ENCODE measurements at places on chromosomes 11 and 22. TPM values are rescaled to one million over a fixed set of nuclear protein-coding genes. Genes with fewer than 3 reads are reported as not detected.

- no peak for DNase-seq
These were observed 30.3 kb upstream of the NAP1L4 start for GRCh38 chr11:3022300-3022967.

- DNase-seq: no peak
These were observed 26.3 kb downstream of the OPCML start for GRCh38 chr11:133506023-133506422.

DNA sequence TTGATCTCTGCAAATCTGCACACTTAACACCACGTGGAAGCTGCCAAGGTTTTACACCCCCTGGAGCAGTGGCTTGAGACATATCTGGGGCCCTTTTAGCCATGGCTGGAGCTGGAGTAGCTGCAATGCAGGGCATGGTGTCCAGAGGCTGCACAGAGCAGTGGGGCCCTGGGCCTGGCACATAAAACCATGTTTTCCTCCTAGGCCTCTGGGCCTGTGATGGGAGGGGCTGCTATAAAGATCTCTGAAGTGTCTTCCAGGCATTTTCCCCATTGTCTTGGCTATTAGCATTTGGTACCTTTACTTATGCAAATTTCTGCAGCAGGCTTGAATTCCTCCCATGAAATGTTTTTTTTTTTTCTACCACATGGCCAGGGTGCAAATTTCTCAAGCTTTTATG lies 33.2 kb downstream of the CALCA start:
- no peak for DNase-seq

GRCh38 chr11:43788421-43788820 lies 92.2 kb upstream of the ALKBH3 start:
- peak; percentile 4 for DNase-seq

GRCh38 chr22:29798801-29799200 lies 31.6 kb downstream of the UQCR10 start:
- no peak for DNase-seq

OR4D5 gene
- total RNA-seq: not detected

DNA sequence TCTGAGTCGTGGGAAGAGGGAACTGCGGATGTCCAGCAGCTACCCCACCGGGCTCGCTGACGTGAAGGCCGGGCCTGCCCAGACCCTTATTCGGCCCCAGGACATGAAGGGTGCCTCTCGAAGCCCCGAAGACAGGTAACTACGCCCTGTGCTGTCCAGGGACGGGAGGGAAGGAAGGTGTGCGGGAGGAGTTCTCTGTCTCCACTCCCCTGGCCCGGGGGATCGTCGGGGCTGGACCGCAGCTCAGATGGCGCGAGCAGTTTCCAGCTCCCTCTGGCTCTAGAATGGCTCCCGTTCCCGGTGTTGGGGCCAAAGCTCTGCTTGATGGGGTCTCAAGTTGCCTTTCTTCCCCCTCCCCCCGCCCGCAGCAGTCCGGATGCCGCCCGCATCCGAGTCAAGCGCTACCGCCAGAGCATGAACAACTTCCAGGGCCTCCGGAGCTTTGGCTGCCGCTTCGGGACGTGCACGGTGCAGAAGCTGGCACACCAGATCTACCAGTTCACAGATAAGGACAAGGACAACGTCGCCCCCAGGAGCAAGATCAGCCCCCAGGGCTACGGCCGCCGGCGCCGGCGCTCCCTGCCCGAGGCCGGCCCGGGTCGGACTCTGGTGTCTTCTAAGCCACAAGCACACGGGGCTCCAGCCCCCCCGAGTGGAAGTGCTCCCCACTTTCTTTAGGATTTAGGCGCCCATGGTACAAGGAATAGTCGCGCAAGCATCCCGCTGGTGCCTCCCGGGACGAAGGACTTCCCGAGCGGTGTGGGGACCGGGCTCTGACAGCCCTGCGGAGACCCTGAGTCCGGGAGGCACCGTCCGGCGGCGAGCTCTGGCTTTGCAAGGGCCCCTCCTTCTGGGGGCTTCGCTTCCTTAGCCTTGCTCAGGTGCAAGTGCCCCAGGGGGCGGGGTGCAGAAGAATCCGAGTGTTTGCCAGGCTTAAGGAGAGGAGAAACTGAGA lies 1.4 kb downstream of the ADM start:
- DNase-seq: peak; percentile 24

- DNase-seq: no peak
These were observed 23.6 kb upstream of the CASP4 start for GRCh38 chr11:104991994-104992393.

CNTF gene
- total RNA-seq: 11.9 TPM

WBP2NL gene
- 4.7 TPM for total RNA-seq

OR10A2 gene
- total RNA-seq: not detected

PATE4 gene
- not detected for total RNA-seq

- no peak for DNase-seq
These were observed 123.9 kb upstream of the NARS2 start for GRCh38 chr11:78698612-78699011.

DNA sequence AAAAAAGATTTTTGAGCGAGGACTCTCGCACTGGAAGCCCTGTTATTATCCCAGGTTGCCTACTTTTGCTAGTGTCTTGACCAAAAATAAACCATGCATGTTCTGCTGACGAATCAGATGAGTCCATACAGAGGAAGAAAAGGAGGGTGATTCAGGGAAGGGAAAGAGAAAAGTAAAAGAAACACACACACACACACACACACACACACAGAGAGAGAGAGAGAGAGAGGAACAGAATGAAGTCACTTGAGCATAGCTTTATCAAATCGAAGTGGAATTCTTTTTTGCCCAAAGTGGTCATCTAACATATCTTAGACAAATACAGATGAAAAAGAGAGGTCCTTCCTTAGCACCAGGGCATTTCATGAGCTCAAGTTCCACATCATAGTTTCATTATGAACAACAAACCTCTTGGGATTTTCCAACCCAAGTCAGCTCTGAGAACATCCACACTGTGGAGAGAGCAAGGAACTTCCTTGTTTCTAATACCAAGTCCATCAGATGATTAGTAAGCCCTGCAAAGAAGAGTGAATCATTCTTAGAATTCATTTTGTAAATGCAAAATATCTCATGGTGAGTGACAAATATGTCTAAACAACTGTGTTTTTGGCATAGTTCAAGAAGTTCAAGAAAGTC lies 7.7 kb upstream of the MMP12 start:
- no peak for DNase-seq

DNA sequence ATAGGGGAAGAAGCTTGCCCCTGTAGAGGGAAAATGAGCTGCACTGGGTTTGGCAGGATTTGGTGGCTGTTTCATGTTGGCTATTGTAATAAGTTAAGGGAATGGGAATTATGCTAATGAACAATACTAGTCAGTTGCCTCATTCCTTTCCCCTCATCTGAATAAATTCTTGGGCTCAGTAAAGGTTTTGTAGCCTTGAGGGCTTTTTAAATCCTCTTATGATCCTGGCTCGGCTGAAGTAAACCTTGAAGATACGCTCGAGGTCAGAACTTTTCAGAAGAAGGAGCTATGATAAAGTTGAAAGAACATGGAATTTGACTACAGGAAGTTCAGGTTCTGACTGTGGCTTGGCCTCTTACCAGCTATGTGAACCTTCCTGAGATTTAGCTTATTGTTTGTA lies 448.7 kb downstream of the RAB38 start:
- DNase-seq: no peak

GRCh38 chr22:45067731-45068130 lies 57.9 kb upstream of the PHF21B start:
- DNase-seq: no peak

- DNase-seq: no peak
These were observed 2.1 kb upstream of the CARNS1 start for GRCh38 chr11:67413266-67413849.

DNA sequence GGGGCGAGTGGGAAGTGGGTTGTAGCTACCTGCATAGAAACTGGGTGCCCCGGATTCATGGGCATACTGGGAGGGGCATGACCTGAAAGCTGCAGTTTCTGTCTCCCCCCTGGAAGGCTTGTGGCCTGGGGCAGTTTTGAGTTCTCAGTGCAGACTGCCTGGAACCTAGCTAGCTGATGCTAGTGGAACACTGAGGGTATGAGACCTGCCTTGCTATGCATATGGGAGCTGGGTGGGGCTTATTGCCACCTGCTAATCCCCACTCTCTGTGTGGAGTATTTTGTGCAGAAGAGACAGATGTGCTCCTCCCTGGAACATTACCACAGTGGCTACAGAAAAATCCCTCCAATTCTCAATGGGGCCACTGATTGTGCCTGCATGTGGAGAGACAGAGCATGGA lies 11.7 kb upstream of the OR56B4 start:
- DNase-seq: no peak

DNA sequence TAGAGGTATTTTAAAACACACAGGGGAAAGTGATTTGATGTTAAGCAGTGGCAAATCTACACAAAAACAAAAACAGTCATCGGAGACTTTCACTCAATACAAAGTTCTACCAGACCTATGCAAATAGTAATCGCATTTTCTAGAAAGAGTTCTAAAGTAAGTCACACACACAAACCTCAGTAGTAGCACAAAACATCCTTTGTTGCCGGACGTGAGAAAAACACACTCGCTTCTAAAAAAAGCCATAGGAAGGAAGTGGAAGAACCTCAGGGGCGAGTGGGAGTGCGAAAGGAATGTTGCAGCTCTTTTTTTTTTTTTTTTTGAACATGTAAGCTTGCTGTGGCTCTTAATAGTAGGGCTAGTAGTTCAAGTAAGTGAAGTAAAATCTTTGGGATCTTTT lies 88.9 kb downstream of the MAML2 start:
- no peak for DNase-seq

APOBEC3B gene
- total RNA-seq: 1.1 TPM

DNA sequence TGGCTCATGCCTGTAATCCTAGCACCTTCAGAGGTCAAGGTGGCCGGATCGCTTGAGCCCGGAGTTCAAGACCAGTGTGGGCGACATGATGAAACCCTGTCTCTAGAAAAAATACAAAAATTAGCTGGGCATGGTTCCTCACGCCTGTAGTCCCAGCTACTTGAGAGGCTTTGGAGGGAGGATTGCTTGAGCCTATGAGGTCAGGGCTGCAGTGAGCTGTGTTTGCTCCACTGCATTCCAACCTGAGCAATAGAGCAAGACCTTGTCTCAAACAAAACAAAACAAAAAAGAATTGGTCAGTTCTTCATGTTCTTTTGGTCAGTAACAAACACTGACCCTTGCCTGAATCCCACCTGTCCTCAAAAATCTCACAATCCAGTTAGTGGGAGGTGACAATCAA lies 36.7 kb upstream of the VSTM5 start:
- no peak for DNase-seq

MOV10L1 gene
- 3.3 TPM for total RNA-seq

GGT5 gene
- total RNA-seq: 8.6 TPM

GRCh38 chr11:20112291-20113148 lies 47.8 kb downstream of the DBX1 start:
- DNase-seq: no peak

GRCh38 chr22:43969989-43970755 lies 14.9 kb downstream of the SAMM50 start:
- DNase-seq: no peak

- no peak for DNase-seq
These were observed 1516.4 kb downstream of the TBC1D22A start for GRCh38 chr22:48278620-48279460.

- no peak for DNase-seq
These were observed 224.5 kb upstream of the DDI1 start for GRCh38 chr11:103811870-103812455.

DNA sequence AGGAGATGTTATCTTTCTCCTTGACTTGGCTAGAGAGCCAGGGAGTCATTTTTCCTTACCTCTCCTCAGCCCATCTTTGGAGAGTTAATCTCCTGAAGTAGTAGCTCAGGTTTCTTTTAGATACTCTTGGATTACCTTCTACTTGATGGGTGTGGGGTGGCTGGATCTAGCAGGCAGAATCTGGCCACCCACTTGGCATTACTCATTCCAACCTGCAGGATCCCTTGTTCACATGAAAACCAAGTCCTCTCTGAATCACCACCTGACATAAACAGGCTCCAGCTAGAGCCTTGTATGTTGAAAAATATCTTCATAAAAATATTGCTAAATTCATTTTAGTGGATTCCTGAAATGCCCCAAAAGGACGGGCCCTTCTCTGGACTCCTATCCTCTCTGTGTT lies 250.6 kb upstream of the PLET1 start:
- no peak for DNase-seq

- no peak for DNase-seq
These were observed 93.2 kb downstream of the PLEKHA7 start for GRCh38 chr11:16921019-16921418.

DNA sequence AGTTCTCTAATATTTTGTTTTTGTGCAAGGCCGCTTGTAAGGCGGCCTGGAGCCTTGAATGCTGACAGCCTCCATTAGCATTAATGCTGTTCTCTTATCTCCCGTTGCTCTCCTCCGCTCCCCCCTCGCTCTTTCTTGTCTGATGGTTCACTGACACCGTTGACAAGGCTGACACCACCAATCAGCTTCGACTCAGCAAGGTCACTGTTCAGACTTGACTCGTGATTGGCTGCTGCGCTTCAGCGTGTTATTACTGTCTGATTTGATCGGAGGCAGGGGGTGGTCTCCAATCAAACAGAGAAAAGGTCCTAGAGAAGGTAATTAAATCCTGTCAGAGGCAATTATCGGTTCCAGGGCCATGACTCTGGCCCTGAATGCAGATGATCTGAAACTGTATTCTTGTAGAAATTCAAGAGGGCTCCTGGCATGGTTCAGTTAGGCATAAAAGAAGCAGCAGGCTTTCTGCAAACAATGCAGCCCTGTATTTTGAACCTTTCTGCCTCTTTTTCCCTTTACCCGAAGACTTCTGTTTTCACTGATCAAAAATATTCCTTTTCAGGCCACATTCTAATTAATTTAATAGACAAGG lies 49.3 kb upstream of the MPPED2 start:
- peak; percentile 79 for DNase-seq

DNA sequence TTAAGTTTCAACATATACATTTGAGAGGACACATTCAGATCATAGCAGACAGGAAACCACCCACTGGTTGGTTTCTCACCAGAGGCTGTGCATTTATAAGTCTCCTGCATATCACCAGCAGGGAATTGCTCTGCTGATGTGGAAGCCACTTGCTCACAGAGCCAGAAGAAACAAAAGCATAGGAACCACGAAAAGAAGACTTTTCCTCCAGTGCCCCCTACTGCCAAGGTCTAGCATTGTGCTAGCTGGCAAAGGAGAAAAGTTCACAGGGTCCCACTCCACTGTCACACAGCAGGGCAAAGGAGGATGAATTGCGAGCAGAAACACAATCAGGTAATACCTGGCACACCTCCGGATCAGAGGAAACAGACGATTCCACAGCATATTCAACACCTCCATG lies 28.9 kb upstream of the ISX start:
- DNase-seq: no peak

DNA sequence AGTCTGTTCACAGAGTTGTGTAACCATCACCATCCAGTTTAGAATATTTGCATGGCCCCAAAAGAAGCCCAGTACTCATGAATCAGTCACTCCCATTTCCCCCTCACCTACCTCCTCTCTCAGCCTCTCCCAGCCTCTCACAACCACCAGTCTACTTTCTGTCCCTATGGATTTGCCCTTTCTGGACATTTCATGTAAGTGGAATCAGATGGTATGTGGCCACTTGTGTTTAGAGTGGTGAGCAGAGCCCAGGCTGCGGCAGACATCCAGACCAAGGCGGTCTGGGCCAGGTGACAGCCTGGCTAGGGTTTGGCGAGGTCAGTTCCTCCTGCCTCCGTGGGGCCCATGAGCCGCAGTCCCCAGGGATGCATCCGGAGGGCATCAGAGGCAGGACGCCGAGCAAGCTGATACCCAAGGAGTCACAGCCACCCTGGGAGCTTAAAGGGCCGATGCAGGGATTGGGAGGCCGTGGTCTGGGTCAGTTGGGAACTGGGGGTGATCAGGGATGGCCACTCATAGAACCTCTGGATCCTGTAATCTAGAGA lies 53.3 kb upstream of the CLDN5 start:
- no peak for DNase-seq
